ENCODE measurements at places on chromosomes 5 and 9.

GRCh38 chr9:98150721-98151120, 31.7 kb upstream of the TRIM14 start:
- DNase-seq: no peak

DNA sequence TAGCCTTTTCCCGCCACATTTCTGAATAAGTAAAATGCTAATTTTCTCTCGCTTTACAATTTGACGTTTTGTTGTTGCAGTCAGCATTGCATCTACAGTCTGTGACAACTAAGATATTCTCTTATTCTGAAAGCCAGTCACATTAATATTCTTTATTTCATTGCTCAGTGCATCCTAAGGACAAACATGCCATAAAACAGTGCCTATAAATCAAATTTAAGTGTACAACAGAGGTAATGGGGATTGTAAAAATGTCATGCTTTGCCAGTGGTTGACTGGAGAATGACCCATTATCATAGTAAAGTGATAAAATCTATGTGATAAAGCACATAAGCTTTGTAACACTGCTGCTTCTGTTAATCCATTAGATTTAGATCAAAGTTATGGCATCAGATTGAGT, 1850.0 kb upstream of the ACO1 start:
- no peak for DNase-seq

DNA sequence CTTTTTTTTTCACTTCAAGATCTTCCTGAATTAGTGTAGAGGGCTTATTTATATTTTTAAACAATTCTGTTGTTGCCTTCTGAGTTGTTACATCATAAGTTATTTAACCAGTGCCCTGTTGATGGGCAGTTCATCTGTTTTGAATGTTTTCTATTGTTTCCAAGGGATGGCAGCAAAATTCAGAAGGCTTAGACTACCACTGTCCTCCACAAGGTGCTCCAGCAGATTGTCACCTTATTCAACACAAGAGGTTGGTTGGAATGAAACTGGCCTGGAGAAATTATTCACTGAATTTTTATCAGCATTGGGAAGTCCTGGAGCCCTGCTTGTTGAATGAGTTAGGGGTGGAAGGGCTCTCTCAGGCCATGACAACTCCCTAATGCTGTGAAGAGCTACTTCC, 1.3 kb upstream of the KLHL9 start:
- DNase-seq: no peak

DNA sequence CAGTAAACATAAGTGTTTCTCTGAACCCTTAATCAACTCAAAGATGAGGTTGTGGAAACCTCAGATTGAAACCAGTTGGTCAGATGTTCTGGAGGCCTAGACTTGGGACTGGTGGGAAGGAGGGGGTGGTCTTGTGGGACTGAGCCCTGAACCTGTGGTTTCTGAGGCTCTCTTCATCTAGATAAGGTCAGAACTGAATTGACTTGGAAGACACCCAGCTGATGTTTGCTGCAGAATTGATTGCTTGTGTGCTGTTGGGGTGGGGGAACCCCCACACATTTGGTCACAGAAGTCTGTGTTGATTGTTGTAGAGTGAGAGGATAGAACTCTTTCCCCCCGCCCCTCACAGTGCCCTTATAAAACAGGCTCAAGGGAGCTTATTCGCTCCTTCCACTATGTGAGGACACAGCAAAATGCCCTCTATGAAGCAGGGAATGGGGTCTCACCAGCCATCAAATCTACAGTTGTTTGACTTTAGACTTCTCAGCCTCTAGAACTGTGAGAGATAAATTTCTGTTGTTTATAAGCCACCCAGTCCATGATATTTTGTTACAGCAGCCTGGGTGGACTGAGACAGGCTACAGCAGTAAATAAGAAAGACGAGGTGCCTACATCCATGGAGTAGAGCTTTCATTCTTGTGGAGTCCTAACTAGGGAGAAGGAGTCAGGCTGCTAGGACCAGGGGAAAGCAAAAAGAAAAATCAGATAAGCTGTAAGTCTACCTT, 25.7 kb upstream of the UGCG start:
- no peak for DNase-seq

DNA sequence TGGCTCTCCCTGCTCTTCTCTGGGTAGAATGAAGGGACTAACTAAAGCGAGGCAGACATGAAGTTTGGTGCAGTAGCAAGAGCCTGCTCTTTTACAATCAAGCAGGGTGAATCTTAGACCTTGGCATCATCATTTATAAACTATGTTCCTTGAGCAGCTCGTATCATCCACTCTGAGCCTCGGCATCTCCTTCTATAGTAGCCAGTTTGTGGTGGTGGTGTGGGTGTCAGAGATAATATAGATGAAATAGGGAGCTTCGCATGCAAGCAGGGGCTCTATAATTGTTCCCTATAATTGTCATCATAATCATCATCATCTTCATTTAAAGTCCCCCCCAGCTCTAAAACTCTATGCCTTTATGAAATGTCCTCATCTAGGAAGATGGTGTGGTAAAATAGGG, 72.5 kb upstream of the SAP30L start:
- DNase-seq: no peak
